T1000 (cell line): ENCODE measurements at places on chromosomes 13 and 19.

- no peak for DNase-seq
Observed at GRCh38 chr13:73273745-73274144, 214.9 kb downstream of the KLF5 start.

GRCh38 chr19:15115762-15116615, 8.8 kb downstream of the SYDE1 start:
- no peak for DNase-seq

DNA sequence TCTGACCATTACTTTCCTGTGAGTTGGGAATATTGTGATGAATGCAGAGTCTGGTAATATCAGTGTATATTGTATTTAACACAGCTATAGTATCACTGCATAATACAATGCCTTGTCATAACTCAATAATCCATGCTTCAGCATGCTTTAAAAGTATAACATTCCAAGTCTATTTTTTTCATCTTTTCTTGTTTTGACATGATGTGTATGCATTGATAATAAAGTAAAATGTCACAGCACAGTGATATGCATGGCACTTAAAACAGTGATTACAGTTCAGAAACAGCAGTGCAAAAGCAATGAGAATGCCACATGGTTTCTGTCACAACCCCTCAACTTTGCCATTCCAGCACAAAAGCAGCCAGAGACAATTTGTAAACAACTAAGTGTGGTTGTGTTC, 17.8 kb downstream of the KATNAL1 start:
- DNase-seq: no peak

- DNase-seq: no peak
Observed at GRCh38 chr19:4571305-4571917, 11.9 kb upstream of the SEMA6B start.

DNA sequence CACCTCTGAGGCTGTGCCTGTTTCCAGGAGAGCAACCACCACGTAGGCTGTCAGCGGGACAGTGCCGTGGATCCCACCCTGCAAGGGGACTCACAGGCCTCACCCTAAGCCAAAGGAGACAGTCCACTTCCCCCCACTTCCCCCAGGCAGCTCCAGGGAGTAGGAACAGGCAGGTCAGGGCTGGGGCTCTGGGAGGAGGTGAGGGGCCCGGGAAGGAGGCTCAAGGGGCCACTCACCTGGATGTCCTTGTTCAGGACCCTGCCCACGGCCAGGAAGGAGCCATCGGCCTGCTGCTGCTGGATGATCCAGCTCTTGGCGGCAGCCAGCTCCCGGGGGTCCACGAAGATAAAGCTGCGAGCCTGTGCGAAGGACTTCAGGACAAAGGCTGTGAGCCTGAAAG, 25.6 kb downstream of the F2RL3 start:
- no peak for DNase-seq

DNA sequence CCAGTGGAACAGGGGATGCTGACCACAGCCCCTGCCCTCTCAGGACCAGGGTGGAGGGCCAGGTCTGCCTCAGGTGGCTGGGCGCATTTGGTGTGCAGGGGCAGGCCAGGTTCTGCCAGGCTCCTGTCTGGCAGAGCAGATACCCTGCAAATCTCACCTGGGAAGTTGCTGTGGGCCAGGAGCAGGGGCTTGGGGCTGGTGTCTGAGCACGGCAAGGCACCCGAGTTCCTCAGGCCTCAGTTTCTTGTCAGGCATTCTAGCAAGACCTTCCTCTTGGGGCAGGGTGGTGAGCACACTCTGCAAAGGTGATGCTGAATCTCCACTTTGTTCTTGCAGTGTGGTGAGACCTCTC, 1.1 kb downstream of the CRTC1 start:
- no peak for DNase-seq

GRCh38 chr19:12886969-12887747, at the start of gene KLF1:
Gene KLF1 (minus strand): TSS chr19:12887201. CDS start chr19:12887140, 61 bp downstream.
- no peak for DNase-seq

DNA sequence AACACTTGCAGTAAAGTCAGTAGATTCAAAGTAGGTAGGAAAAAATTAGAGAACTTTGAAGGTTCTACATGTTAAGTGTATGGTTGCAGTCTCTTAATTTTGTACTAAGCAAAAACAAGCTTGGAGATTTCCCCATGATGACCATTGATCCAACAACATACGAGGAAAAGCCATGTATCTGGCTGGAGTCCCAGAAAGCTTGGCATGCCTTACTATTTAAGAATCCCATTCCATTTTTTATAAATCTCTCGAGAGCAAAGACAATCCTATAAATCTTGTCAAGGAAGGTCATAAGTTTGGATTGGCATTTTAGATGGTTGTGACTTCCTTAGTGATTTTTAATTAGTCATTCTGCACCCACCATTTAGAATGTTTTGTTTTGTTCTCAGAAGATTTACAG, 495.9 kb downstream of the GPC5 start:
- DNase-seq: no peak

DNA sequence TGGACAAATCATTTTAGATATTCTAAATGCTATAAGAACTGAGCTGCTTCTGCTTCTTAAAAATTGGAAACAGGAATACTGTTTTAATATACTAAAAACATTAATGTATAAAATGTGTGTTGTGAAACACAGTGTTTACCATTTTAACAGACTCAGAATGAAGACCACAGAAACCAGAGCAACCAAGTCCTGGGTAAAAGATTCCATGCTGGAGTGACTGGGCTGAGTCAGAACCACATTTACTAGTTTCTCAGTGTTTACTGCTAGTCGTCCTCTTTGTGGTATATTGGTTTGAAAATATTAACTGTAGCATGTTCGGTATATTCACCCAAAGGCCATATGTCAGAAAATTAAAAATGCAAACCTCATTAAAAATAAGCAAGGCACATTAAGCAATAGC, 31.9 kb downstream of the ANKRD10 start:
- no peak for DNase-seq
